ENCODE measurements at places on chromosomes 1 and 21. TPM values are rescaled to one million over a fixed set of nuclear protein-coding genes. Genes with fewer than 3 reads are reported as not detected.

The PTGER3 gene
- total RNA-seq: 17.7 TPM

The NOL9 gene
- total RNA-seq: 16.7 TPM

The OLIG2 gene
- total RNA-seq: not detected

The TMIGD3 gene
- total RNA-seq: 2.9 TPM

The LCE1E gene
- not detected for total RNA-seq

The ABCA4 gene
- 0.49 TPM for total RNA-seq

The TMEM82 gene
- total RNA-seq: not detected

The PARP1 gene
- 64.6 TPM for total RNA-seq

The LRRC53 gene
- not detected for total RNA-seq

The KLHDC9 gene
- total RNA-seq: 9.3 TPM

The TNFRSF18 gene
- total RNA-seq: 4.4 TPM

The SLC30A10 gene
- 0.25 TPM for total RNA-seq
